Hematopoietic multipotent progenitor cell (in vitro differentiated cells): ENCODE measurements at places on chromosomes 5 and 9. TPM values are rescaled to one million over a fixed set of nuclear protein-coding genes. Genes with fewer than 3 reads are reported as not detected.

The ANKRD34B gene
- total RNA-seq = under 0.01 TPM

The SLC6A3 gene
- total RNA-seq = not detected

The MARVELD2 gene
- total RNA-seq = 0.27 TPM

The RAB24 gene
- 32.6 TPM for total RNA-seq

The EPB41L4A gene
- total RNA-seq = under 0.01 TPM

DNA sequence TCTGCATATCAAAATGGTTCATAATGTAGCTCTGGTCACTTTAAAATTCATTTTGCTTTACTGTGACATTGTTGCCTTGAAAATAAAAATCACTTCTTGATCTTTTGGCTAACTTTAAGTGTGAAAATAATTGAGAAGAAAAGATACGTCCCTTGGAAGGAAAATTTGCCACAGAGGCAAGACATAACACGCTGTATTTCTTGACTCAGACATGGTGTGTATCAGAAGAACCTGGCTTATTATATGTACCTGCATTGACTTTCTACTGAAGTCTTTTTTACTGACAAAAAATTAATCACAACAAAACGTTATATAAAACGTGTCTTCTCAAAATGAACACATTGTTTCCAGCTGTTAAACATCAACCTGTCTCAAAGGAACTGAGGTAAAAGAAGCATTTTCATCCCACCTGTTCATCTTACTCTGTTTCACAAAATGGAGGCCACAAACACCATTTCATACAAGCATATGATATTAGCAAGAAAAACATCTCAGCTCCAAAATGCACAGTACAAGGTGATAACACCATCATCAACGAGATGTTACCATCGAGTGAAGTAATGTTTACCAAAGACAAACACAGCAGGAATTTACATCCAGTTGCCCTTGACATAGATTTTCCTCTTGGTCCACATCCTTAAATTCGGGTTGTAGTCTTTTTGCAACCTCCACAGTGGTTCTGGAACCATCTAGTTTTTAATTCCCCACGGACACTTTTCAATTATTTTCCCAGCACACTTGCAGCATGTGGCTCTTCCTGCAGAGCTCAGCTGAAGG is 179.9 kb downstream of the GLIS3 start:
- DNase-seq = no peak

GRCh38 chr9:98326459-98327248 is 71.2 kb upstream of the TBC1D2 start:
- DNase-seq = peak; percentile 21

- no peak for DNase-seq
These were observed 87.2 kb downstream of the LMNB1 start for GRCh38 chr5:126864042-126864688.

GRCh38 chr9:133518200-133518599 is 6.6 kb downstream of the MYMK start:
- no peak for DNase-seq

- DNase-seq = no peak
These were observed 71.8 kb downstream of the HMCN2 start for GRCh38 chr9:130337318-130337717.

GRCh38 chr5:92962752-92963151 is 618.3 kb downstream of the NR2F1-AS1 start:
- DNase-seq = no peak

DNA sequence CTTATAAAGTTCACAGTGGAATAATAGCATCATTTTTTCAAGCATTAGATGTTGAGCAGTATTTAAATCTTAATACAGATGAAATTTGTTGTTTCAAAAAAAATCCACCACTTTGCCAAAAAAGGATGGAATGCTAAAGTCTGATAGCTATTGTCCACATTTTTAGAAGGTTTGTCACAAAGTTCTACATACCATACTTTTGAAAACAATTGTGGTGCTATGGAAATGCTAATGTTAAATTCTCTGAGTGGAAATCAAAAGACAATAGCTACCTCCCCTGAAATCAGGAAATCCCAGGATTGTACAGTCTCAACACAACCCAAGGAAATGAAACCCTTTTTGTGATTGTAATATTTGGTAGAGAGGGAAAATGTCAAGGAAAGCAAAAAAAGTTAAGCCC is 19.3 kb upstream of the GRAMD2B start:
- DNase-seq = no peak

GRCh38 chr5:56986626-56986947 is 34.7 kb upstream of the MIER3 start:
- no peak for DNase-seq

GRCh38 chr5:9351546-9351945 is 194.3 kb downstream of the SEMA5A start:
- DNase-seq = no peak

DNA sequence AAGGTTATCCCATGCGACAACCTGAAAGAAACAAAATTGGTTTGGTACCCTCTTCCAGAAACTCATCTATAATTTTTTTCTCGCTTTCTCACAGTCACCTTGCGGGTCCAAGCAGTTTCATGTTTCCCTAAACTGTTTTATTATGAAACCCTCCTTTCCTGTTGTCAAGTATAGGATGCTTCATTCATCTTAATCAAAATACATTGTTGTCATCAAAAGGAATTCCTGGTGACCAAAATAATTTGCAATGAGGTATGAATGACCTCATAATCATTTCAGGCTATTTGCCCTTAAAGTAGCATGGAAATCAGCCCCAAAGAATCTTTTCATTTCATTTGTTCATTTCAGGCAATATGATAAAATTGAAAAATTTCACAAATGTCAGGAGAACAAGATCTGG is 503.0 kb downstream of the SPATA31D1 start:
- DNase-seq = no peak

- no peak for DNase-seq
These were observed 83.9 kb downstream of the MTREX start for GRCh38 chr5:55391707-55392106.

- no peak for DNase-seq
These were observed 7.6 kb upstream of the FAM240B start for GRCh38 chr9:38727497-38728001.

GRCh38 chr5:456351-457194 is 13.6 kb downstream of the EXOC3 start:
- DNase-seq = no peak

GRCh38 chr5:71782393-71782770 is 63.3 kb downstream of the CARTPT start:
- no peak for DNase-seq

DNA sequence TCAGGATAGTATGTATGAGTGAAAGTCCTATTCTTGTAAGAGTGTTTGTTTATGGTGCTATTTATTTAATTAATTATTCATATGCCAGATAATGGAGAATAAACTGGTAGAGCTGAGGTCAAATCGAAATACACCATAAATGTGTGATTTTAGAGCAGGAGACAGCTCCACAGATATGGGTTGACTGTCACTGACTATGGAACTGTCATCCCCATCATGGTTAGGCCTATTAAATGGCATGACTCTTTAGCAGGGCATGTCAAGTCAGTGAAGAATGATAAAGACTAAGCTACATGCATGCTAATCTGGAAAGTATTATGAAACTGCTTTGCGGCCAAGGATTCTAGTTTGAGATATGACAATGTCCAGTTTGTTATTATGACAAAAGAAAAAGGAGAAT is 658.6 kb downstream of the ISL1 start:
- DNase-seq = no peak

GRCh38 chr9:119086590-119086989 is 282.6 kb downstream of the BRINP1 start:
- DNase-seq = no peak
